ENCODE measurements at places on chromosomes 2 and 18.
A peak's percentile ranks its signal among the peaks of the same experiment; 100 is the strongest.

DNA sequence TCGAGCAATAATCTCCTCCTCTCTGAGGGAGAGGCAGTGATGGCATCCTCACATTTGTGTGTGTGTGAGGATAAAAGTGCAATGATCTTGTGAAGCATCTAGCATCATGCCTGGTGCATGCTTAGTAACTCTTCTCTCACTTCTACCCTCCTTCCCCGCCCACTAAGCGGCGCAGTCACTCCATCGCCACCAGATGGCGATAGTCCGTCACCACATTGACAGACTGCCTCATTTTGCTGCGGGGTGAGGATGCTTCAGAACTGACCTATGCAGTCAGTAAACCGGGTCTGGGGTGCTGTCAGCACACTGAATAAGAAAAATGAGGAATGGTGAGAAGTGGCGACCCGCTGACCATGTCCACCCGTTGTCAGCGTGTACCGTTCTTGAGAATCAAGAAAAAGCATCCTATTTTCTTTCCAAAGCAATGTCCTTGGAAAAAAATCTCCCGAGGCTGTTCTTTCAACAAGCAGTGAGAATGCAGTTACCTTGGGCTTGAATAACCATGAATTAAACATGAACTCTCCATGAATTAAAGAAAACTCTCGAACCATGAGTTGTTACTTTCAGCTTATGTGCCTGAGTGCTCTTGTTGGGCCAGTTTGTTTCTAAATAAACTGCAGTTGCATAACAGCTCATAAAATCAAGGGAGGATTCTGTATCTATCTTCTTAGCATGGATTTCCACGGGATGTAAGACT lies 37.3 kb upstream of the TMEM177 start:
- DNase-seq: peak; percentile 89

DNA sequence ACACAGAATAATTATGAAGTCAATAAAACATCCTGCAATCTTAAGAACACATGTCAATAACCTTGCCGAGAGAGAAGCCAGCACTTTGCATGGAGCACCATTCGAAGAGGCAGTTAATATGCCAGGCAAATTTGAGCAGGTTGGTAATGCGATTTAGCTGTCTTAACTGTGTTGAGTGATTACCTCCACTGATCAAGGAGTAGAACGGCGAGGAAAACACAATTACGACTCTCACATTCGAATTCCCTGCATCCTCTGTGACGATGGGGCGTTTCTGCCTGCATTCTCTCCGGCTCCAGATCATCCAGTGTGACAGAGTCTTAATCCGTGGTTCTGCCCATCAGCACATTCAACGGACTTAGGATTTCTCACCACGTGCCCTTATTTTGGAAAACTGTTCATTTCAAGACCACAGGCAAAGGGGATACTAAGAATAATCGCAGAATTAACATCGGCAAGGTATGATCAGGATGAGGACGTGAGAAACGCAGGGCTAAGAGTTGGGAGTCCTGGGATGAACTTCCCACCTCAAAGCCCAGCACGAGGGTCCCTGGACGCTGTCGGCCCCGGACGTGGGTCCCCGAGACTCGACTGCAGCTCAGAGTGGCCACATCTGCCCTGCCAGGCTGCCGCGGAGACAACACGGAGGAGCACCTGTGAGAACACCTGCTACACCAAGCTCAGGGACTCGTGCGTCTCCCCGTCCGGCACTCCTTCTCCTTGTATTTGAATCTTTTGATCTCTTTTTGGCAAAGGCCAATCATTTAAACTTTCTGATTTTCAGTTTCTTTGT lies 499.2 kb upstream of the SALL3 start:
- DNase-seq: no peak

GRCh38 chr2:88230911-88231310 lies 60.8 kb downstream of the THNSL2 start:
- DNase-seq: no peak

DNA sequence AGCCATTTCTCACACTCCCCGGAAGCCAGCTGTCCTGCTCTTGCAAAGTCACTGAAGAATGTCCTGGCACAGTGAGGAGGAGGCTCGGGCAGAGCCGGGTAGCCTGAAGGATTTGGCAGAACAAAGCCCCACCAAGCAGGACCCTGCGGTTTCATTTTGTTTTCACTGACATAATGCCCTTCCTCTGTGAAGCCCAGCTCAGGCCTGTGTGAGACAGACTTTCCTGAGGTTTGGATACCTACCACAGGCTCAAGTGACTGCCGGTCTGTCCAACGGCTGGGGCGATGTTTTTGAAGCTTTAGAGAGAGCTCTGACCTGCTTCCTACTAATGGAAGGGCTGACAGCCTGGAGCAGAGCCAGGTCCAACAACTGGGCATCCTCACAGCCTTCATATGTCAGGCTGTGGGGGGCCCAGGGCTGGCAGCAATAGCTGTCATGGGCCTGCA lies 99.8 kb upstream of the FZD7 start:
- peak; percentile 82 for DNase-seq

- DNase-seq: no peak
Measured at GRCh38 chr2:99278793-99279291, 22.2 kb downstream of the LYG1 start.

GRCh38 chr2:239727776-239728600 lies 297.2 kb downstream of the NDUFA10 start:
- peak; percentile 35 for DNase-seq

- DNase-seq: no peak
Measured at GRCh38 chr18:76449111-76449453, 46.0 kb downstream of the ZNF516 start.

DNA sequence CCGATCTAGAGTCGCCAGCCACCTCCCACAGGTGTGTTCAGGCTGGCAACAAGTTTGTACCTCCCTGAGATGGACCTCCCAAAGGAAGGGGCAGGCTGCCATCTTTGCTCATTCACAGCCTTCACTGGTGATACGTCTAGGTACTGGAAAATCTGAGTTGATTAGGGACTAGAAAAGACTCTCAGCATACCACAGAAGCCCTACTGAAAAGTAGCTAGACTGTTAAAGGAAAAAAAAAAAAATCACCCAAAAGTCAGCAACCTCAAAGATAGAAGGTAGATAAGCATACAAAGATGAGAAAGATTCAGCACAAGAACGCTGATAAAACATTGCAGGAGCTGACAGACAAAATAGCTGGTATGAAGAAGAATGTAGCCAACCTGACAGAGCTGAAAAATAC lies 128.6 kb upstream of the WDR75 start:
- no peak for DNase-seq

DNA sequence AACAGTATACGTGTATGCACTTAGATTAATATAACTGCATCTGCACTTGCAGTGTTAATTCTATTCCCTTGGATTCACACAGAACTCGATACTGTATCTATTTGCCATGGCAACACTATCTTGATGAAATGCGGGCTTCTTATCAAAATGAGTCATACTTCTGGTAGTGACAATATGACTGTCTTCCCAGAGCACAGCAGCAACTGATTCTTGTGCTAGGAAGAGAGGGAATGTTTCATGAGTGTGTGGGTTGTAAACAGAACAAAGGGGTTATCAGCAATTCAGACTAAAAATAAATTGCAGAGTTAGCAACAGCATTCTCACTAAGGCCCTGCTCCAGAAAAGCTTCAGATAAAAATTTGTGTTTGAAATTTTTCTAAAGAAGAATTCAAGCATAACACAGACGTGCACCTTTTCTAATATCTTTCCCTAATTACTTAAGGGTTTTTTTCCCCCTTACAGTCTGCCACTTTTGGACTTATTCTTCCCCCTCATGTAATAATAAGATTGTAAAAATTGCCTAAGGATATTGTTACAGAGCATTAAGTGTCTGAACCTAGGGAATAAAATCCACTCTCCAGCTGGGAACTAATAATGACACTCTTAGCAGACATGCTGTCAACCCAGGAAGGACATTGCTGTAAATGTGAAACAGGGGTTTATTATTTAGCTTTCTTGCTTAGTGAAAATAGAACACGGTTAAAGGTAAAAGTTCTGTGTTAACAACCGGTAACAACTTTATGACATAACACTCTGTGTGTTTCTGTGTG lies 99.9 kb upstream of the SLC38A11 start:
- DNase-seq: no peak

DNA sequence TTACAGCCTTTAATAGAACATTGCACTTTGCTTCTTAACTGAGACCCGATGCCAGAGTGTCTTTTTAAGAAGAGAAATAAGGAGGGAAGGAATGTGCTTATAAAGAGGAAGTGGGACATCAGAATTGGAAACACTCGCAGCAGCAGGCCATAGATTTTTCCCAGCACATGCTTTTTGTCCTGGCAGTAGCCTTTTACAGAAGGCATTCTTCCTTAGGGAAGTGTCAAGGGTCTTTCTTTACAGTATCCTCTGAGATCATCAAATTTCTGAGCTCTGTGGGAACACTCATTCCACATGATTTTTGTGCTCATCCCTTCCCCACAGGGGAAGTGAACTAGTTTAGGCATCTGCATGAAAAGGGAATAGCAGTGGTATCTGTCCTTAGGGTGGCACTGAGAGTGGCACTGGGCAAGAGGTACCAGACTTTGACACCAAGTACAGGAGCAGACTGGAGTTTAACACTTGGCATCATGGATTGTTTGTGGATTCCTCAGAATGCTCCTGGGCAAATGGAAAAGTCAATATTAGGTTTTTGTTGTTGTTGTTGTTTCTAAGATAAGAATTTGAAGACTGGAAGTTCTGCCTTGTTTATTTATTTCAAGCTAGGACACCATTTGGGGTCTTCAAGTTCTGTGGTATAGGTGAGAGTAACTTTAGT lies 4.1 kb downstream of the MYO1B start:
- DNase-seq: no peak

DNA sequence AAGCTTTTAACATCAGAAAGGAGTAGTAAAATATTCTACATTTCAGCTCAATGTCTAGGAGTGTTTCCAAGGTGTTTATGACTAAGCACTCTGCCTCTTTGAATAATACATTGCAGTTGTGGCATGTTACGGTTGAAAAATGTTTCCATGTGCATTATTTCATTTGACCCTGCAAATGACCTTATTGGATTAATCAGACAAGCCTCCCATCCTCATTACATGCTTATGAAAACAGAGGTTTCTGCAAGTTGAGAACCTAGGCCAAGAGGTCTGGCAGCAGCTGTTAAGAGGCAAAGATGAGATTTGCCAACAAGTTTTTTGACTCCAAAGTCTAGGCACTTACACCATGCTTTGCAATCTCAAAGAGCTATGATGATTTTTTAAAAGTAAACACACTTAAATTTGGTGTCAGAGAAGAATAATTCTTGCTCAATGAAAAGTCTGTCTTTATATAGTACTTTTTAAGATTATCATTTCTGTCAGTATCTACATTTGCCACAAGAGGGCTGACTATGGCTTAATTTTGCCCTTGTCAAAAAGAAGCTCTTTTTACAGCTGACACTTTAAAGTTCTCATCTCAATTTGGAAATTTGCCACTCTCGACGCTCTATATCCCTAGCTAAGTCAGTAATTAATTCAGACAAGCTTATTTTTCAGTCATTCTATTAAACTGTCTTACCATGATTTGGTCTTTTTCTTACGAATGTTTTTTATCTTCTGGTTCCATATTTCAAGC lies 260.6 kb downstream of the PAX3 start:
- DNase-seq: peak; percentile 9

- no peak for DNase-seq
Measured at GRCh38 chr2:6975988-6976387, 58.8 kb downstream of the RNF144A start.

GRCh38 chr18:11284811-11285210 lies 135.4 kb upstream of the PIEZO2 start:
- no peak for DNase-seq

- no peak for DNase-seq
Measured at GRCh38 chr2:164928101-164928673, 27.1 kb downstream of the SLC38A11 start.

DNA sequence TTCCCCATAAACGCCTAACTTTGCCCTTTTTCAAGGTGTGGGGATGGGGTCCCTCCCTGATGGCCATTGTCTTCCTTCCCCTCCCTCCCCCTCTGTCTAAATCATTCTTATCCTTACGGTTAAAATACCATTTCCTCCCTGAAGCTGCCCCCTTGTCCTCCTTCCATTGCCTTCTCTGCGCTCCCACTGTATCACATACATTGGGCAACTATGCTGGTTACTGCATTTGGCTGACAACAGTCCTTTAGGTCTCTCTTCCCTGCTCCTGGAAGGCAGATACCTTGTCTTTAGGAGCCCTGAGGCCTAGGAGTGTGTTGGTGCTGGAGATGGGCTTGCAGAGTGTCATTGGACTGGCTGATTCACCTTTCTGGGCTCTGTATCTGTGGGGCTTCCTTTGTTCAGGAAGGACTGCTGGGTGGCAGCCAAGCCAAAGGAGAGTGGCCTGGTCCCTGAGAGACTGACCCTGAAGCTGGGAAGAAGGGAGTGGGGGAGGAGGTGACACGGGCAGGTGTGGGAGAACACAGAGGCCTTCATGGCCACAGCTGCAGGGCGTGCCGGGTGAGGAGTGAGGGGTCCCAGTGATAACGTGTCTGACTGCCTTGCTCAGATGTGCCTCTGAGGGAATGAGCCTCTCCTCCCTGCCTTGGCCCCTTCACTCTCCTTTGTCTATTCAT lies 2.2 kb downstream of the WNT6 start:
- DNase-seq: no peak

GRCh38 chr2:155372969-155373368 lies 674.5 kb downstream of the KCNJ3 start:
- peak; percentile 68 for DNase-seq

Data from G401 (cell line).